ENCODE measurements at places on chromosomes 11 and 22.
A peak's percentile ranks its signal among the peaks of the same experiment; 100 is the strongest.

- DNase-seq = peak; percentile 31
Measured at GRCh38 chr11:72732329-72732728, 19.9 kb downstream of the ARAP1 start.

DNA sequence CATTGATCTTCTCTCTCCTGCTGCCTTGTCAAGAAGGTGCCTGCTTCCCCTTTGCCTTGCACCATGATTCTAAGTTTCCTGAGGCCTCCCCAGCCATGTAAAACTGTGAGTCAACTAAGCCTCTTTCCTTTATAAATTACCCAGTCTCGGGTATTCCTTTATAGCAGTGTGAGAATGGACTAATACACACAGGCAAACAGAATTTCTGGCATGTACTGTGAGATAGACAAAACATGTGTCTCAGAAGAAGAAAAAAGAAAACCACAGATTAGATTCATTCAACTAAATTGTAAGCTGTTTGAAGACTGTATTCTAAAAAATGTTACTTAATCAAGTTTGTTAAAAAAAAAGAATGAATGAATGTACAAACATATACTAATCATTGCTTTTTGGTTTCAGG lies 1.5 kb upstream of the MMP20 start:
- no peak for DNase-seq

DNA sequence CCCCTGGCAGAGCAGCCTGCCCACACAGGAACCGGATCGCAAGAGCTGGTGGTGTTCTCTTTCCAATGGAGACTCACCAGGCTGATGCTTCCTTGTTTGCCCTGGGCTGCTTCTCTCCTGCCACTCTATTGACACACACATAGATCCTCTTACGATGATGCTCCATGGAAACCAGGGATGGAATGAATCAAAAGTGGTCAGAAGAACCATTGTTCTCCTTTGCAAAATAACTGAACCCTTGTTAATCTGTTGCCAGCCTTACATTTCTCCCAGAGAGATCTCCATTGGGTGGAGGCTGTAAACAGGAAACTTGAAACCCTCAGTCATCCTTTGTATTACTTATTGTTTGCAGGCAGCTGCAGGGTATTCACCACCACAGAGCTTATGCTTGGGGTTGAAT lies 24.6 kb upstream of the LDLRAD3 start:
- DNase-seq = peak; percentile 75

GRCh38 chr11:93169950-93170561 lies 27.7 kb downstream of the SLC36A4 start:
- no peak for DNase-seq

GRCh38 chr11:65789230-65790103 lies 2.6 kb downstream of the OVOL1 start:
- no peak for DNase-seq

DNA sequence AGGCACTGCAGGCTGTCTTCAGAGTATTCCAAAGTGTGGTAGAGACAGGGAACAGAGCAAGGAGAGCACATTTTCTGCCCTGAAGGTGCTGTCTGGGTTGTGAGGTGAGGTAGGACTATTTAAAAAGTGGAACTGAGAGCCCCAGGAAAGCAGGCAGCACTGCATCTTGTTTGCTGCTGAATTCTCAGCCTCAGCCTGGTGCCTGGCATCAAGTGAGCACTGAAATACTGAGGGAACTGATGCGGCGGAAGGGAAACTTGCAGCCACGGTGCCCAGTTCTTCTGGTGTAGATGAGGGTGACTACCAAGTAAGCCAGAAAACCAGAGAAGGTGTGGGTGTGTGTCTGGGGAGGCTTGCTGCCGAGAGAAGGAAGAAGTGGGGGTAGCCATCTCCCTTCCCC lies 59.5 kb downstream of the TNRC6B start:
- no peak for DNase-seq

- DNase-seq = no peak
Measured at GRCh38 chr11:121577106-121577848, 124.5 kb upstream of the SORL1-AS1 start.

DNA sequence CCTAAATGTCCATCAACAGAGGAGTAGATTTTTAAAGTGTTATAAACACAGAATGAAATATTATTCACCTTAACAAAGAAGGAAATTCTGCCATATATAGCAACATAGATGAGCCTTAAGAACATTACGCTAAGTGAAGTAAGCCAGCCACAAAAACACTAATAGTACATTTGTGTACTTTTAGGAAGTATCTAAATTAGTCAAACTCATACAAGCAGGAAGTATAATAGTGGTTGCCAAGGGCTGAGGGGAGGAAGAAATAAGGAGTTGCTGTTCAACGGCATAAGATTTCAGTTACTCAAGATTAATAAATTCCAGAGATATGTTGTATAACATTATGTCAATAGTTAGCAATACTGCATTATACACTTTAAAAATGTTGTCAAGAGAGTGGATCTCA lies 181.7 kb upstream of the ZC3H12C start:
- DNase-seq = no peak

DNA sequence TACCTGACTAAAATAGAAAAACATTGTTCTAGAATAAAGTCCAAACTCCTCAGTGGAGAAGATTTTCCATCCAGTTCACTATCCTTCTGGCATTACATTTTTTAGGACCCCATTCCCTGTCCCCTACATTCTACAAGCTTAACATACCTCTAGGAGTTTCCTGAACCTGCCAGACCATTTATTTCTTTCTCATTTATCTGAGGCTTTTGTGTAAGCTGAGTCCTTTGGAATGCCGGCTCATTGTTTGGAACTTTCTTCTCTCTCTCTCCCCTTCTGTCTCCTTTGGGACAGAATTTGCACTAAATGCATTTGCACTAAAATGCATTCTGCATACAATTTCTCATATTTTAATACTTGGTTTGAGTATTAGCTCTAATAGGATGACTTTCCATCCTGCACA lies 393.0 kb upstream of the ANO3 start:
- no peak for DNase-seq

- DNase-seq = no peak
Measured at GRCh38 chr11:802693-803466, 2.2 kb downstream of the PIDD1 start.

All from NCI-H187 treated with DMSO at 0.1 percent for 48 hours (cell line).